ENCODE measurements at places on chromosomes 16 and 17.

DNA sequence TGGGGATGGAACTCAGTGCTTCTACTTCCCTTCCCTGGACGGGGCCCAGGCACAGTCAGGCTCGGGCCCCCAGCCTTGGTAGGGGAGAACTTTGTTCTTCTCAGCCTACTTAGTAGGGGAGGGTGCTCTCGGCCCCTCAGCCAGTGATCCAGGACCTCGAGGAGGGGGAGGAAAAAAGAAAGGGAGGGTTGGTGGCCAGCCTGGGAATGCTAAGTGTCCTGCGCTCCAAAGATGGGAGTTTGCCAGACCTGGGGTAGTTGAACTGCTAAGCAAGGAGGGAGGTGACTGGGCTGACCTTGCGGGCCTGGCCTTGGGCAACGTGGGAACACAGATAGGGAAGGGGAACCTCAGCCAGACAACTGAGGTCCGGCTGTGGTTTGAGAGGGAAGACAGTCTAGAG, 12.2 kb downstream of the ADGRG1 start:
- DNase-seq, result no peak
- no peak overlapping the region for H3K27ac ChIP-seq
- H3K4me3 ChIP-seq, result no peak overlapping the region
- no peaks in the 10 kb centered on the region for H3K27me3 ChIP-seq
- no peaks in the 10 kb centered on the region for H3K4me1 ChIP-seq
- no peaks in the 10 kb centered on the region for H3K36me3 ChIP-seq

DNA sequence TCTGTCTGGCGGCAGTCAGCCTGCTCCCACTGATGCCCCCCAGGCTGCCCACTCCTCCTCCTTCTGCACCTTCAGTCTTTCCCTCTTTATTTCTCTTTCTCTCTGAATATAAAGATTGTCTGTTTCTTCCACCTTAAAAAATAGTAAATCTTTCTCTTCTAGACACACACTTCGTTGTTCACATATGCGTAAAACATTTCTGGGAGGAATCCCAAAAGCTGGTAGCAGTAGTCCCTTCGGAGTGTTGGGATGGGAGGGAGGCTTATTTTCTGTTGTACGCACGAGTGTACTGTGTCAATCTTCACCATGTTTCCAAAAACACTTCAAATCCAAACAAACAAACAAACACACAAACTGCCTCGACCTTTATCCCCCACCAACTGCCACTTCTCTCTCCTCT, 9.9 kb downstream of the OSBPL7 start:
- no peak for DNase-seq
- H3K4me1 ChIP-seq, result no peaks in the 10 kb centered on the region
- no peak overlapping the region for H3K4me3 ChIP-seq
- no peak overlapping the region for H3K27ac ChIP-seq
- no peaks in the 10 kb centered on the region for H3K27me3 ChIP-seq

DNA sequence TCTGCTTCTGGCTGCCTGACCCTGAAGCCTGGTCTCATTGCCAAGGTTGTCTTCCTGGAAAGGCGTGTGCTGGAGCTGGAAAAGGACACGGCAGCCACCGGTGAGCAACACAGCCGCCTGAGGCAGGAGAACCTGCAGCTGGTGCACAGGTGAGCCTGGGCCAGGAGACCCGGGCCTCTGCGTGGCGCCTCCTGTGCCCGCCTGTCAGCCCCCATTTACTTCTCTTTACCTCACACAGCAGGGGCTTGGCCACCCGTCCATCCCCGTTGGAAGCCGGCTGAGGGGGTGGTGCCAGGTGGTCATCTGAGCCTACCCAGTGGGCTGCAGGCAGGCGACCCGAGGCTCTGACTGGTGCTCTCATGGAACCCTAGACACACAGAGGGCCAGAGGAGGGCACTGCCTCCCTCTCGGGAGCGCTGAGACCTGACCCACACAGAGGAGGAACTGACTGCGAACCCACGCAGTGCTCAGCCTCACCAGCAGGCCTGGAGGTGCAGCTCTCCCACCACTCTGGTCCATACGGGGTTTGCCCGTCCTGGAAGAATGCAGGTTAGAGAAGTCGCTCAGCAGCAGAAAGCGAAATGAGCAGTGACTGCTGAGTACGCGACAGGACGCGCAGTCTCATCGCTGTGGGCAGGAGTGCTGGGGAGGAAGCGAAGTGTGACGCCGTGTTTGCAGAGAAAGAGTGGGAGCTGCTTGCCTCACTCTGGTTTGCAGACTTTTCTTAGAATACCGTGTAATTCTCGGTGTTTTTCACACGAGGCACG, 21.9 kb upstream of the CAPN15 start:
- DNase-seq, result no peak
- no peak overlapping the region for H3K4me3 ChIP-seq
- no peaks in the 10 kb centered on the region for H3K4me1 ChIP-seq
- H3K27ac ChIP-seq, result no peak overlapping the region

- no peak overlapping the region for H3K27ac ChIP-seq
- no peaks in the 10 kb centered on the region for H3K4me1 ChIP-seq
- H3K4me3 ChIP-seq, result no peak overlapping the region
- no peaks in the 10 kb centered on the region for H3K27me3 ChIP-seq
- H3K36me3 ChIP-seq, result no peaks in the 10 kb centered on the region
Measured at GRCh38 chr17:15910791-15911190, 34.1 kb upstream of the ADORA2B start.

- no peaks in the 10 kb centered on the region for H3K4me1 ChIP-seq
- no peaks in the 10 kb centered on the region for H3K27me3 ChIP-seq
- H3K27ac ChIP-seq, result no peak overlapping the region
- no peak overlapping the region for H3K4me3 ChIP-seq
Measured at GRCh38 chr16:9929836-9930235, 252.4 kb downstream of the GRIN2A start.

- H3K27ac ChIP-seq, result no peak overlapping the region
- no peaks in the 10 kb centered on the region for H3K4me1 ChIP-seq
- no peaks in the 10 kb centered on the region for H3K27me3 ChIP-seq
Measured at GRCh38 chr16:75296606-75297005, 45.2 kb upstream of the BCAR1 start.

GRCh38 chr17:77377710-77378235, 237.0 kb downstream of the SEC14L1 start:
- no peaks in the 10 kb centered on the region for H3K36me3 ChIP-seq
- H3K27ac ChIP-seq, result peak overlapping the region; percentile 98
- no peak for DNase-seq
- H3K4me1 ChIP-seq, result peaks cover 6% of the 10 kb centered on the region
- no peaks in the 10 kb centered on the region for H3K27me3 ChIP-seq

DNA sequence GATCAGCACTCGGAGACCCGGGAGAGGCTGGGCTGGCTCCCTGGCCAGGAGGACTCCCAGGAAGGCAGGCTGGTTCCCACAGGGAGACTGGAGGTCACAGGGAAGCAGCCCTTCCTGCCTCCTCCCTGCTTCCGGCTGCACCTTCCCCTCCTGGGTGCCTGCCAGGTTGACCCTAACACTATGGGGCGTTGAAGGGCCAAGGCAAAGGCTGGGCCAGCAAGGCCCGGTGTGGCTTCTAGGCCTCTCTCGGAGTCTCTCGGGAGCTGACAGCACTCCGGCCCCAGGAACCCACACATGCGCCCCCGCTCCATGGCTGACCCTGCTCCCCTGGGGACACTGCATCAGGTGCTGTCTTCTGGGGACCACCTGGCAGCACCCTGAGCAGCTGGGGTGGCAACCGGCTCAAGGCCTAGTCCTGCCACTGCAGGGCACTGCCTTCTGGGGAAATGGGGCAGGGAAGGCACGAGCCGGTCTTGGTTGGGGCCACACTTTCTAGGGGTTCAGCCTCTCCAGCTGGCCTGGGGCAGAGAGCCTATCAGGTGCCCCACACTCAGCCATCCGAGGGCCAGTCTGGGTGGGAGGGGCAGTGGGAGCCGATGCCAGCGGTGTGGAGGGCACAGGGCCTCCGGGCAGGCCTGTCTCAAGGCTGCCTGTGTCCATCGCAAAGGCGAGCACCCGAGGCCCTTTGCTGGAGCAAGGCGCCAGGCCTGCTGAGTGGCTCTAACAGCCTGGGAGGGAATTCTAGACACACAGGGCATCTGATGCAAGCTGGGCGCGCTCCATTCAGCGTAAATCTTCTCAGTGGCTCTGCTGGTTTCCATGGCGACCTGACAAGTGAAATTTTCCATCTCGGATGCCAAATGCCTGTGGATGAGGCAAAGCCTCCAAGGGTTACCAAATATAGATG, 5.6 kb upstream of the MTSS2 start:
- peak; percentile 90 for DNase-seq
- H3K4me3 ChIP-seq, result no peak overlapping the region
- peak overlapping the region; percentile 97 for H3K27ac ChIP-seq
- H3K36me3 ChIP-seq, result no peaks in the 10 kb centered on the region
- H3K4me1 ChIP-seq, result peaks cover 80% of the 10 kb centered on the region
- H3K27me3 ChIP-seq, result no peaks in the 10 kb centered on the region

GRCh38 chr17:58320163-58320558, 8.4 kb downstream of the TSPOAP1 start:
- no peaks in the 10 kb centered on the region for H3K36me3 ChIP-seq
- DNase-seq, result no peak
- H3K27me3 ChIP-seq, result no peaks in the 10 kb centered on the region
- no peak overlapping the region for H3K27ac ChIP-seq

DNA sequence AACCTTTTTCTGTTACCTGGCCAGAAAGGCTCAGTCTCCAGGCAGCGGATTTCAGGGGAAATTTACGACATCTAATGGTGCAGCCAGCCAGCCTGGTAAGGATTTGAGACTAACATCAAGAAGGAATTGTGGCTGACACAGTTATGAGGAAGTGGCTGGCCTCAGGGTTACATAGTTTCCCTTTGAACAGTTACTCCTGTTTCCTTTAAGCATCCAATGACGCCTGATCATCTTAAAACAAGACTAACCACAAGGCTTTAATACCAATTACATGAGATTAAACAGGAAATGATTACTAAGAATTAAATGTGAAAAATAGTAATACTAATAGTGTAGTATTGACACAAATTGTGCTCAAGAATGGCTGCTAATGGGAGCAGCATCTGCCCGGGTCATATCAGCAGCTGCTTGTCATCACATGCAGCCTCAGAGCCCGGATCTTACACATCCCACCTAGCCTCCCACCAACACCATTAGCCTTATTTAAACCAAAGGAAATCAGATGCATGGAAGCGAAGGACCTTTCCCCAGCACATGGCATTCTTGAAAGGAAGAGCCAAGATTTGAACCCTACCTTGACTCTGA, 431.8 kb downstream of the PMP22 start:
- no peak overlapping the region for H3K27ac ChIP-seq
- no peaks in the 10 kb centered on the region for H3K4me1 ChIP-seq
- H3K27me3 ChIP-seq, result no peaks in the 10 kb centered on the region
- H3K4me3 ChIP-seq, result no peak overlapping the region
- DNase-seq, result no peak
- no peaks in the 10 kb centered on the region for H3K36me3 ChIP-seq

DNA sequence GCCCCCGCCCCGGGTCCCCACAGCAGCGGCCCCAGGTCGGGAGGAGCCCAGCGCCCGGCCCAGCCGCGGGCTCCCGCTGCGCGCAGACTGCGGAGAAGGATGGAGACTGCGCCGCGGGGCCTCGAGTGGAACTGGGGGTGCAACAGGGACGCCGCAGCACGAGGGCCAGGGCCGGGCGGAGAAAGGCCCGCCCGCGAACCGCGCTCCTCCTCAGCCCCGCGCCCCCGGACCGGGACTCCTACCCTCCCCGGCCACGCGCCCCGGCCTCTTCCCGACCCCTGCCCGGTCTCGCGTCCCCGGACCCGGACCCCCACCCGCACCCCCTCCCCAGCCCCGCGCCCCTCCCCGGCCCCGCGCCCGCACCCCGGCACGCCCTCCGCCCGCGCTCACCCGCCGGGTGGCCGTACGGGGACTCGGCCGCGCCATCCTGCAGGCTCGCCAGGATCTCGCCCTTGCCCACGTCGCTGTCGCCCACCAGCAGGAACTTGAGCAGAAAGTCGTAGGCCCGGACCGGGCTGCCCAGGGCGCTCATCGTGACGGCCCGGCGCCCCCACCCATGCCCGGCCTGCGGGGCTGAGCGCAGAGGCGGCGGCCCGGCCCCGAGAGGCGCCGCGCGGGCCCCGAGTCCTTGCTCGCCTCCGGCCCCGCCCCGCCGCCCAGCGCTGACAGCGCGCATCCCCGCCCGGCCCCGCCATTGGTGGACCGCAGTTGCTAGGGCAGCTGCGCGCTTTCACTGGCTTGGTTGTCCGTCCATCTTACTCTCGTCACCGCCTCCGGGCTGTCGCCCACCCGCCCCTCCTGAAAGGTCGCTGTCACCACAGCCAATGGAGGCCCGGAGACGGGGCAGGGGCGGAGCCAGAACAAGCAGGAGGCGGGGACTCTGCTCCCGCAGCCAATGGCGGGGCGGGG, at the start of gene RAB40B:
Gene RAB40B (minus strand): TSS at position 634 of the 909 bp plus-strand sequence. CDS start 102 bp downstream, at position 532.
- peak; percentile 99 for DNase-seq
- H3K27me3 ChIP-seq, result no peaks in the 10 kb centered on the region
- H3K36me3 ChIP-seq, result no peaks in the 10 kb centered on the region
- H3K4me1 ChIP-seq, result no peaks in the 10 kb centered on the region
- peak within 1 kb of the TSS; percentile 52 for H3K27ac ChIP-seq

DNA sequence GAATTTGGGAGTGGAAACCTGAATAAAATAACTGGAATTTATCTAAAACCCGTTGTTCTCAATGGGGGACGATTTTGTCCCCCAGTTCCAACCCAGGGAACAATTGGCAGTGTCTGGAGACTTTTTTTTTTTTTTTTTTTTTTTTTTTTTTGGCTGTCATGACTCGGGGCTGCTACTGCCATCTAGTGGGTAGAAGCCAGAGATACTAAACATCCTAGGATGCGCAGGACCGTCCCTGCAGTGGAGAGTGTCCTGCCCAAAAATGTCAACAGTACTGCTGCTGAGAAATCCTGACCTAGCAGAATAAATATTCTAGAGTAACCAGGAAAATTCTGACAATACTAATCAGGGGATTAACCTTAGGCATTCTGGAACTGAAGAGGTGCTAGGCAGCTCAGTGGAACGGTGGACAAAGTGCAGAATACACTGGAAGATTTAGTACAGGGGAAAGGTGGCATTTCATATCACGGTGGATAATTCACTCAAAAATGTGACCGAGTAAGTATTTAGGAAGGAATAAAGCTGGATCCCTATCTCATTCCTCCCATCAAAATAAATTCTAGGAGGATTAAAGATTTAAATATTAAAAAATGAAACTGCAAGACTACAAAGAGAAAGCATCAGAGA, 107.6 kb downstream of the SPECC1 start:
- no peaks in the 10 kb centered on the region for H3K27me3 ChIP-seq
- no peaks in the 10 kb centered on the region for H3K36me3 ChIP-seq
- H3K4me3 ChIP-seq, result no peak overlapping the region

GRCh38 chr17:42704837-42705494, 22.6 kb downstream of the CNTNAP1 start:
- no peak overlapping the region for H3K27ac ChIP-seq
- no peaks in the 10 kb centered on the region for H3K36me3 ChIP-seq
- no peak overlapping the region for H3K4me3 ChIP-seq
- no peaks in the 10 kb centered on the region for H3K4me1 ChIP-seq

GRCh38 chr17:19369846-19370492, 7.4 kb upstream of the B9D1 start:
- DNase-seq, result peak; percentile 42
- no peaks in the 10 kb centered on the region for H3K27me3 ChIP-seq
- H3K36me3 ChIP-seq, result no peaks in the 10 kb centered on the region
- no peak overlapping the region for H3K27ac ChIP-seq

GRCh38 chr16:84861671-84862070, 41.9 kb downstream of the CRISPLD2 start:
- no peak overlapping the region for H3K4me3 ChIP-seq
- no peaks in the 10 kb centered on the region for H3K27me3 ChIP-seq
- no peaks in the 10 kb centered on the region for H3K36me3 ChIP-seq
- DNase-seq, result no peak

Measured in uterus (tissue), 4 donors.